NB4 (cell line): ENCODE measurements at places on chromosomes 1 and 21.

GRCh38 chr1:110112656-110113055, 413 bp downstream of the UBL4B start:
- no peak for DNase-seq

GRCh38 chr1:203273869-203274602, 31.3 kb upstream of the BTG2 start:
- no peak for DNase-seq

- no peak for DNase-seq
Measured at GRCh38 chr21:41712201-41712600, 54.7 kb downstream of the RIPK4 start.

DNA sequence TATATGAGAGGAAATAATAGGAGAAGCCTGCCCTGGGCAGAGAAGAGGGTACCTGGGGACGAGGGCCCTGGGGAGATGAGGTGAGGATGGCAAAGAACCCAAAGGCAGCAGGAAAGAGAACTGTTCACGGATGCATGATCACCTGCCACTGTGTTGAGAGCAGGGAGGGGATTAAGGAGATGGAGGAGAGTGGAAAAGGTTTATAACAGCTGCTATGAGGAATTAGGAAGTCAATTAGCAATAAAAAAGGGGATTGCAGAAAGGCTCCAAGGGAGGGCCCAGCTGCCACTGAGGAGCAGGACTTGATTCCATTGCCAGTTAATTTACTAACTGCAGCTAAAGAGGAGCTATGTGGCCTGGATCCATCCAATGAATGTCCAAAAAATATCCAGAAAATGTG, 61.1 kb downstream of the GFI1 start:
- DNase-seq: no peak

DNA sequence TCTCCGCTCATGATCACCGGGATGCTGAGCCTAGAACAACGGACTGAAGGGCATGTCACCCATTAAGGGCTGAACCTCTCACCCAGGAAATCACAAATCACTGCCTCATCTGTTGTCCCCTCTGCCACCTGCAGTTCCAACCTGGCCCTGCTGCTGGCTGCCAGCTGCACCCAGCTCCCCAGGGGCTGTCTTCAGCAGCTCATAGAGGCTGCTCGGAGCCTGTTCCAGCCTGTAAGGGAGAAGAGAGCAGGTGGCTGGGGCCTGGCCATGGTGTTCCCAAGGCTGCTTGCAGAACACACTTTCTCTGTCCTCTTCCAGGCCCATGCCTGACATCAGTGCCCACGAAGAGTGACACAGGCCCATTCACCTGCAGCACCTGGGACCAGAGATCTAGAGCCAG, 44.5 kb upstream of the DISP3 start:
- DNase-seq: no peak

GRCh38 chr1:164773102-164773501, 214.1 kb downstream of the PBX1 start:
- no peak for DNase-seq

DNA sequence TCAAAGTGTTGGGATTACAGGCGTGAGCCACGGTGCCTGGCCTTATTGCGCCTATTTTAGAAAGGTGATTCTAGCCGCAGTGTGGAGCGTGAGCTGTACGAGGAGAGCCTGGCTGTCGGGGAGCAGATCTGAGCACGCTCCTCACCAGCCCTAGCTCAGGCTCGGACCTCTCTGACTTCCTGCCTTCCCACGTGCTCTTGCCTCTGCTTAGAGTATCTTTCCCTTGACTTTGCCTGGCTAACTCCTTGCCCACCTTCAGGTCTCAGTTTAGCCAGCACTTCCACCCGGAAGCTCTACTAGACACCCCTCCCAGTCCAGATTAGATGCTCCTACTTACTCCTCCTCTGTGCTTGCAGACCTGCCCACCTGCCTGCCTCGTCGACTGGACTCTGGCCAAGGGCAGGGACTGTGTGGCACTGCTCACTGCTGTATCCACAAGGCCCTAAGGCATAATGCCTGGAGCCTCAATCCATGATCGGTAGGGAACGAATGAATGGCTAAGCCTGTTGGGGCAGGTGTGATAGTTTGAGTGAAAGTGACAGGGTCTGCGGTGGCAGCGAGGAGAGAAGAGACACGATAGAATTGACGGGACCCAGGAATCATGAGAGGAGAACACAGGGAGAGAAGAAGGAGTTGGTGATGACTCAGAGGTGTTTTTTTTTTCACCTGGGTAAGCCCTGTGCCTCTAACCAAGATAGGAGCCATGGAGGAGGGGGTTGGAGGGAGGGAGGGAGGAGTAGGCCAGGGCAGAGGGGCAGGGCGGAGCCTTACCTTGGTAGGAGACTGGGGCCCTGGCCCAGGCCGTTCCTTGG, 28.1 kb upstream of the WASF2 start:
- DNase-seq: no peak

DNA sequence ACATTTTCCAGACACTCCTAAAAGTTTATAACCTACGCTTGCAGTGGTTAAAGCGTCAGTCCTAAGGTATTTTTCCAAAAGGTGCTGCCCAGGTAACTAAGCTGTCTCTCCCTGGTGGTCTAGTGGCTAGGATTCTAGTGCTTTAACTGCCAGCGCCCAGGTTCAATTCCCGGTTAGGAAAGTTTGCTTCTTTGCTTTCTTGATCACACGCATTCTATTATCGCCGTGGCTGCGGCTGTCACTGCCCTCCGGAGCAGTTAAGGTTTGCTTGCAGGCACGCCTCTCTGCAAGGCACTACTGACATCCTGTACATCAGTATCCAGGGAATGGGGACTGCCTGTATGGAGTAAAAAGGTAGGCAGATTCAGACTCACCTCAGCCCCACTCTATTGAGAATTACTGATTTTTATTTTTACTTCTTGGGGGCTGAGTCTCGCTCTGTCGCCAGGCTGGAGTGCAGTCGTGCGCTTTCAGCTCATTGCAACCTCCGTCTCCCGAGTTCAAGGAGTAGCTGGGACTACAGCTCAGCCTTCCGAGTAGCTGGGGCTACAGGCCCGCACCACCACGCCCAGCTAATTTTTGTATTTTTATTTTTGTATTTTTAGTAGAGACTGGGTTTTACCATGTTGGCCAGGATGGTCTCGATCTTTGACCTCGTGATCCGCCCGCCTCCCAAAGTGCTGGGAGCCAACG, 53.2 kb upstream of the CFAP126 start:
- no peak for DNase-seq

DNA sequence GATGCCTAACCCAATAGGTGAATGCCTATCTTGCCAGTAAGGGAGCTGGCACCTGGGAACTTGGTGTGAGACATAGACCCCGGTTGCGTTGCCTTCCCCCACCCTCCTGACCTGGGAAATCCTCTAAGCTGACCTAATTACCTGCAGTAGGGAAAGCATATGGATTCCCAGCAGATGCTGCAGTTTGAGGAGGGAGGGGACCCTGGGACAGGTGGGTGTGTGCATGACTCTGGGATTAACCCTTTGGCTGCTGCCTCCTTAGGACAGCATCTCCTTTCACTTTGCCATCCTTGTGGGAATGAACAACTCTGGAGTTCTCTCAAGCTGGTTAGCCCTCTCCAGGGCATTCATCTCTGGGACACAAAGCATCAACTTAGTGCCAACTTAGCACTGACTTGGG, 16.4 kb upstream of the NFASC start:
- DNase-seq: no peak

GRCh38 chr1:25246600-25247023, 642 bp downstream of the RSRP1 start:
- no peak for DNase-seq

GRCh38 chr1:216221260-216221700, 202.0 kb downstream of the USH2A start:
- peak; percentile 62 for DNase-seq

GRCh38 chr1:204407295-204407971, 4.2 kb downstream of the PPP1R15B start:
- no peak for DNase-seq

- DNase-seq: peak; percentile 35
Measured at GRCh38 chr1:37926038-37926924, 20.6 kb downstream of the INPP5B start.

DNA sequence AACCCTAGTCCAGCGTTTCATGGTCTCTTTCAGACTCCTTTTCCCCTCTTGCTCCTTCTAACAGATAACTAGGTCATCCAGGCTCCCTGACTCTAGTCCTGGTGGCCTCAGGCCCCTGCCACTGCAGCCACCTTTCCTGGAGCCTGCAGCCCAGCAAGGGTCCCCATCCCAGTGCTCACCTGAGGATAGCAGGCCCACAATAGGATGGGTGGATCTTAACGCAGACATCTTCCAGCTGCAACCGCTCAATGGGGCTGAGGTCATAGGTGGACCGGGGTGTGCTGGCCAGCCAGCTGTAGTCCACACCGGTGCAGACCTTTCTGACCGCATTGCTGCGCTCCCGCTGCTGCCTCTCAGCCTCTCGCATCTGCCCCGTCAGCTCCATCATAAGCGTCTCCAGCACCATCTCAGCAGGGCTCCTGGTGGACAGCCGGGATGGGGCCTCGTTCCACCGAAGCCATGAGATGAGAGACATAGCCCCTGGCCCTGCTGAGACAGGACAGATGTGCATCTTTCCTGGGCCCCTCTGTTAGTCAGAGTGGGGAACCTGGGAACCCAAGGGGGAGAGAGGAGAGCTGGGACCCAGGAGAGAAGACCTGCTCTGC, 10.9 kb downstream of the RD3 start:
- DNase-seq: no peak

- DNase-seq: no peak
Measured at GRCh38 chr1:3368711-3369445, 85.6 kb upstream of the ARHGEF16 start.

GRCh38 chr1:225572422-225572821, 80.5 kb downstream of the ENAH start:
- DNase-seq: no peak

- no peak for DNase-seq
Measured at GRCh38 chr1:226360106-226360746, 47.7 kb downstream of the PARP1 start.

GRCh38 chr1:32448773-32449456, 16.0 kb upstream of the ZBTB8B start:
- DNase-seq: peak; percentile 53

DNA sequence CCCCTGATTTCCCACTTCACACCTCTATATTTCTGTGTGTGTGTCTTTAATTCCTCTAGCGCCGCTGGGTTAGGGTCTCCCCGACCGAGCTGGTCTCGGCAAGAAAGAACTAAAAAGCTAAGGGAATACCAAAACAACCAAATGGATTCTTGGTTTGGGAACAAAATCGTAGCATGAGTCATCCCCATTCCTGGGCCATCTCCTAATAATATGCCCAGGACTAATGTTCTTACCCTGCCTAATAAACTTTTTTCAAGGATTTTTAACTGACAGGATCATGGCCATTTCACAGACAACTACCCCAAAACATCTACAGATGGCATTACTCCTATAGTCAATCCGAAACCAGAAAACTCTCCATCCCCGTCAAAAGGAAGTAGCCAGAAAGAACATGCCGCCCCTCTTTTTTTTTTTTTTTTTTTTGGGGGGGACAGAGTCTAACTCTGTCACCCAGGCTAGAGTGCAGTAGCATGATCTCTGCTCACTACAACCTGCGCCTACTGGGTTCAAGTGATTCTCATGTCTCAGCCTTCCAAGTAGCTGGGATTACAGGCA, 4.1 kb upstream of the HPDL start:
- DNase-seq: no peak

DNA sequence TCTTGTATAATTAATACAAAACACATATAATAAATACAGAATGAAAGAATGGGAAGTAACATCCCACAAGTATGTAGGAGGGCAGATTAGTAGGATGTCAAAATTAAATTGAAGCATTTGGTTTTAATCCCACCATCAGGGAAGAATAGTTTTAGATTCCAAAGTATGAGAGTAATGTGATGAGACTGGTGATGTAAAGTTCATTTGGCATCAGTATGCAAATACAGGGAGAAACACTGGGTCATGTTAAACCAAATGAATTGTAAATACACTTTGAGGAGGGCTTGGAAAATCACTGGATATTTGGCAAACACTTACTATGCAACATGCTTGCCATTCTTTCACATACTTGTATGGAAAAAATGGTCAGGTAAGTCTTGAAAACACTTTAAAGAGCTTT, 358.8 kb downstream of the DPYD start:
- DNase-seq: no peak

DNA sequence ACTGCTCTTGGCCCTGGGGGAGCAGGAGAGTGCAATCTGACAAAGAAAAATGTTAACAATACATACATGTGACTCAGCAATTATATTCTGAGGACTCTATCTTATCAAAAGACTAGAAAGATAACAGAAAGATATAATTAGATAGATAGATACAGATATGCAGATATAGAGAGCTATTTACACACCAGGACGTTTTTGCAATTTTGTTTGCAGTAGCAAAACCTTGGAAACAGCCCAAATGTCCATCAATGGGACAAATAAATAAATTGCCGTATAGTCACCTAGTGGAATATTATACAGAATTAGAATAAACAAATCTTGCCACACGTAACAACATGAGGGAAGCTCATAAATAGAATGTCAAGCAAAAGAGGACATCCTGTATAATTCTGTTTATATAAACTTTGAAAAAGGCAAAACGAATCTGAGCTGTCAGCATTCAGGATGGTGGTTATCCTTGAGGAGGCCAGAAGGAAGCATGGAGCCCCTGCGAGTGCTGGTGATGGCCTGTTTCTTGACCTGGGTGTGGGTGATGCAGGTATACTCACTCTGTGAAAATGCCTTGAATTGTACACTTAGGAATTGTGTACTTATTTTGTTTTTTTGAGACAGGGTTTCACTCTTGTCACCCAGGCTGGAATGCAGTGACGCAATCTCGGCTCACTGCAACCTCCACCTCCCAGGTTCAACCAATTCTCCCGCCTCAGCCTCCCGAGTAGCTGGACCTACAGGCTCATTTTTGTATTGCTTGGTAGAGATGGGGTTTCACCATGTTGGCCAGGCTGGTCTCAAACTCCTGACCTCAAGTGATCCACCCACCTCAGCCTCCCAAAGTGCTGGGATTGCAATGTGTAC, 12.8 kb upstream of the TRIM63 start:
- DNase-seq: no peak

GRCh38 chr1:157585984-157586383, 11.9 kb downstream of the FCRL4 start:
- DNase-seq: peak; percentile 15

DNA sequence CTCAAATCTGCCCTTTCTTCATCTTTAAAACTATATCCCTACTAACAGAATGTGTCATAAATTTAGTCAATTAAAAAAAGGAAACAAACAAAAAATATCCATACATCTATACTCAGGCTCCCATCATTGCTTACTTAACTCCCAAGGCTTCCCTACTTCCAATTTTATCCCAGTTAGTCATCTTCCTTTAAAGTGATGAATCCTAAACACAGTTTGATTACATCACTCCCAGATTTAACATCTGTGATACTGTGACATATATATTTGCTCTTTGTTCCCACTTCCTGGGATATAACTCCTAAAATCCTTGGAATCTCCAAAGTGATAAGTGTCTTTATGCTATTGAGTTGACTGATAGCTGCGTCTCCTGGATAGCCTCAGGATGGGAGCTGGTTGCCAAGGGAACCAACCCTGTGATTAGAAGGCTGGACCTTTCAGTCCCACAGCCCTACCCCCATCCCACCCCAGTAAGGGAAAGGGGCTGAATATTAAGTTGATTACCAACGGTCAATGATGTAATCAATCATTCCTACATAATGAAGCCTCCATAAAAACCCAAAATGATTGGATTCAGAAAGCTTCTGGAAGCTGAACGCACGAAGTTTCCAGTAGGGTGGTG, 21.6 kb downstream of the GLMN start:
- DNase-seq: no peak

- DNase-seq: peak; percentile 65
Measured at GRCh38 chr1:200302192-200302920, 107.5 kb downstream of the ZNF281 start.

- no peak for DNase-seq
Measured at GRCh38 chr1:116929961-116930592, 20.4 kb downstream of the PTGFRN start.

- DNase-seq: peak; percentile 60
Measured at GRCh38 chr1:37721565-37721964, 29.2 kb downstream of the CDCA8 start.
